Pancreas (tissue), 10 donors: ENCODE measurements at places on chromosomes 5 and 9. TPM values are rescaled to one million over a fixed set of nuclear protein-coding genes. Genes with fewer than 3 reads are reported as not detected.

ELOVL7 gene
- 6.7 TPM for total RNA-seq

- H3K4me1 ChIP-seq: no peaks in the 10 kb centered on the region
- no peaks in the 10 kb centered on the region for H3K36me3 ChIP-seq
These were observed 41.1 kb upstream of the CAMK4 start for GRCh38 chr5:111183064-111183463.

- peak overlapping the region; percentile 86 for H3K27ac ChIP-seq
- H3K4me3 ChIP-seq: no peak overlapping the region
- no peaks in the 10 kb centered on the region for H3K27me3 ChIP-seq
These were observed 37.6 kb downstream of the DUSP1 start for GRCh38 chr5:172733131-172733973.

IRF1 gene
- 11.1 TPM for total RNA-seq

- no peaks in the 10 kb centered on the region for H3K4me1 ChIP-seq
- no peak overlapping the region for H3K4me3 ChIP-seq
- H3K27ac ChIP-seq: no peak overlapping the region
- H3K36me3 ChIP-seq: no peaks in the 10 kb centered on the region
- no peaks in the 10 kb centered on the region for H3K27me3 ChIP-seq
- no peak for DNase-seq
These were observed 35.0 kb downstream of the AOPEP start for GRCh38 chr9:94761481-94761880.

DOCK8 gene
- total RNA-seq: 5.6 TPM

DNA sequence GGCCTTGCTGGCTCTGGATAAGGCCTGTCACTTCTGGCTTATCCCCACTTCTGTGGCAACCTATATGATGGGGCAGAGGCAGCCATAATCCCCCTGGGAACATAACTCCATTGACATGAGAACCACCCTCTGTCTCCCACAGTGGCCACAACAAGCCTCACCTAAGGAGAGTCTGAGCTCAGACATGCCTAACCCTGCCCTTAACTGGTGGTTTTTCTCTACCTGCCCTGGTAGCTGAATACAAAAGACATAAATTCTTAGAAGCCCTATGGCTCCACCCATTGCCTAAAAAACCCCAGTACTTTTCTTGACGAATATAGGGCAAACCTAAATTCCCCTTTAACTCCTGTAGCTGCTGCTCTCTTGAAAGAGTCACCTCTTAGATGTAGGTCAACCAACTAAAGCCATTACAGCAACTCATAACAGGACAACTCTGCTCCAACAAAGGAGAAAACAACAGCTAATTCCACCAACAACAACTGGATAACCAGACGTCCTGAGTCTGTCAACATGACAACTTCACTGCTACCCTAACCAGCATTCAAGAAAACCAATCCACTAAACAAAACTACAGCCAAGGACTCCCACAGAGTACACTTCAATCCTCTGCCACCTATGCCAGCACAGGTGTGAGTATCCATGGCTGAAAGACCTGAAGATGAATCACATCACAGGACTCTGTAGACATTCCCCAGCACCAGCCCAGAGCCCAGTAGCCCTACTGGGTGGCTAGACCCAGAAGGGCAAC is 427.7 kb downstream of the PRELID2 start:
- no peak overlapping the region for H3K27ac ChIP-seq
- H3K4me1 ChIP-seq: no peaks in the 10 kb centered on the region
- H3K4me3 ChIP-seq: no peak overlapping the region
- no peaks in the 10 kb centered on the region for H3K36me3 ChIP-seq
- H3K27me3 ChIP-seq: no peaks in the 10 kb centered on the region

GRCh38 chr9:7394002-7394774 is 405.4 kb downstream of the DMAC1 start:
- H3K27ac ChIP-seq: no peak overlapping the region
- no peaks in the 10 kb centered on the region for H3K27me3 ChIP-seq
- H3K36me3 ChIP-seq: no peaks in the 10 kb centered on the region
- no peaks in the 10 kb centered on the region for H3K4me1 ChIP-seq
- no peak overlapping the region for H3K4me3 ChIP-seq

GRCh38 chr5:136058039-136058971 is 29.5 kb downstream of the TGFBI start:
- no peak for DNase-seq
- no peaks in the 10 kb centered on the region for H3K4me1 ChIP-seq
- no peaks in the 10 kb centered on the region for H3K27me3 ChIP-seq
- H3K27ac ChIP-seq: no peak overlapping the region
- H3K4me3 ChIP-seq: no peak overlapping the region

DNA sequence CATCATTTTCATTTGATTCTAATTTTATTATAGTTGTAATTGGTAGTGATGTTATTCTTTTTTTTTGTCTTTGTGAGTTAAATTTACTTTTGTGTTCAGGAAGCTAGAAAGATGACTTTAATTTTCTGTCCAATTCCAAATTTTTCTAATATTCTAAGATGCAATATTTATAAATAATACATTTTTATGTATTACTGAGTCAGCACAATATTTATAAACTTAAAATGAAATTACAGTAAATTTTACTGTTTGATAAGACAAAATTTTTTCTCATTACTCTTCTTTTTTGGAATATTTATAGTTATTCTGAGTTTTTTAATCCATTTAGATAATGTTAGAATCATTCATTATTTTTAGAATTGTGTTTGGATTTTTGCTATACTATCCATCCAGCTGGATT is 1637.9 kb upstream of the ACO1 start:
- no peak for DNase-seq
- no peaks in the 10 kb centered on the region for H3K27me3 ChIP-seq
- no peak overlapping the region for H3K4me3 ChIP-seq
- no peaks in the 10 kb centered on the region for H3K4me1 ChIP-seq
- no peaks in the 10 kb centered on the region for H3K36me3 ChIP-seq

GRCh38 chr9:114446672-114447450 is 58.4 kb downstream of the WHRN start:
- H3K27ac ChIP-seq: no peak overlapping the region
- H3K4me1 ChIP-seq: no peaks in the 10 kb centered on the region
- H3K4me3 ChIP-seq: no peak overlapping the region
- no peaks in the 10 kb centered on the region for H3K27me3 ChIP-seq
- H3K36me3 ChIP-seq: no peaks in the 10 kb centered on the region

DNA sequence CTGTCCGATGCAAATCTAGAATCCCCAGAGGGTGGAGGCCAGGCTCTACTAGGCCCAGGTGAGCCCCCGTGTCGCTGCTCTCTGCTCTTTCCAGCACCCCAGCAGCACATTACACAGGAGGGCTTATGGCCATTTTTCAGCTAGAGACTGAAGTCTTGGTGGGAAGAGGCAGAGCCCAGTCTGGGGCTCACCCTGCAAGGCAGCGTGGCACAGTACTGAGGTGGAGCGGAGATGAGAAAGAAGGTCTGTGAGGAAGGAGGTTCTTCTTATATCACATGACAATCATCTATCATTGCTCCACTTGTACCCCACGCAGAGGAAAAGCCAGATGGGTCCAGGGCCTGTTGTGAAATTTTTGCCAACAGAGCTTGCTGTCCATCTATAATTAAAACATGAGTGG is 10.0 kb upstream of the KIF12 start:
- no peaks in the 10 kb centered on the region for H3K27me3 ChIP-seq
- no peak overlapping the region for H3K4me3 ChIP-seq
- H3K27ac ChIP-seq: no peak overlapping the region
- no peaks in the 10 kb centered on the region for H3K36me3 ChIP-seq

UBE2B gene
- 49.5 TPM for total RNA-seq

GRCh38 chr9:131840220-131840619 is 100.3 kb upstream of the RAPGEF1 start:
- H3K27ac ChIP-seq: no peak overlapping the region
- no peaks in the 10 kb centered on the region for H3K4me1 ChIP-seq
- no peaks in the 10 kb centered on the region for H3K36me3 ChIP-seq
- no peak overlapping the region for H3K4me3 ChIP-seq
- DNase-seq: no peak
- no peaks in the 10 kb centered on the region for H3K27me3 ChIP-seq

DNA sequence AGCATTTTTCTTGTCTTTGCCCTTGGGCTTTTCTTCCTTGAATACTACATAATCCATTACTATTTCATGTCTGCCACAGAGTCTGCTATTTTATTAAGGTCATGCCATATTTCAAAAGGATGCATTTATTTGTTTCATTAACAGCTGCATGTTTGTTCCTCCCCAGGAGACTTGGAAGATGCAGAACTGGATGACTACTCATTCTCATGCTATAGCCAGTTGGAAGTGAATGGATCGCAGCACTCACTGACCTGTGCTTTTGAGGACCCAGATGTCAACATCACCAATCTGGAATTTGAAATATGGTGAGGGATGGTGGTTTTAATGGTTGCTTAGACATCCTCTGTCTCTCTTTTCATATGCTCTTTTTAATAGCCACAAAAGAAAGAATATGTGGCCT is 4.0 kb downstream of the IL7R start:
- DNase-seq: no peak
- H3K27ac ChIP-seq: no peak overlapping the region
- no peaks in the 10 kb centered on the region for H3K27me3 ChIP-seq
- no peaks in the 10 kb centered on the region for H3K36me3 ChIP-seq
- H3K4me1 ChIP-seq: no peaks in the 10 kb centered on the region
- H3K4me3 ChIP-seq: no peak overlapping the region

DNA sequence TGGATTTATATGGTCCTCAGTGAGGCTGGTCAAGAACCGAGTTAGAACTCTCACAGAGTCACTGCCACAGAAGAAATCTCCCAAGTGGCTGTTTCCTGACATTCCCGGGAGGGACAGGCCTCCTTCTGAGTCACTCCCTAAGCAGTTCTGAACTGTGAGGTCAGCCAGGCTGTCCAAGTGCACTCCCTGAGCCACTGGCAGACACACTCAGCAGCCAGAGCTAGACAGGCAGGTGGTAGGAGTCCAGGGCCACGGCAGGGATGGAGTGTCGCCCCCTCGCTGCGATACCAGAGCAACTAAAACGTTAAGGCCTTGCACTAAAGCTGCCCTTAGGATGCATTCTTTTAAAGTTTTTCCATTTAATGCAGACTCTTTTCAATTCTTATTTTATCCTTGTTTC is 3.4 kb downstream of the IL4 start:
- no peaks in the 10 kb centered on the region for H3K36me3 ChIP-seq
- no peak overlapping the region for H3K27ac ChIP-seq
- no peak overlapping the region for H3K4me3 ChIP-seq
- no peaks in the 10 kb centered on the region for H3K27me3 ChIP-seq
